ENCODE measurements at places on chromosomes 3 and 15. TPM values are rescaled to one million over a fixed set of nuclear protein-coding genes. Genes with fewer than 3 reads are reported as not detected.
A peak's percentile ranks its signal among the peaks of the same experiment; 100 is the strongest.

CCDC54 gene
- total RNA-seq: not detected

GRCh38 chr3:126135406-126136076 is 44.8 kb downstream of the ALDH1L1 start:
- no peak for DNase-seq

- DNase-seq: peak; percentile 19
These were observed 46.9 kb upstream of the DCUN1D1 start for GRCh38 chr3:183027276-183027675.

DNA sequence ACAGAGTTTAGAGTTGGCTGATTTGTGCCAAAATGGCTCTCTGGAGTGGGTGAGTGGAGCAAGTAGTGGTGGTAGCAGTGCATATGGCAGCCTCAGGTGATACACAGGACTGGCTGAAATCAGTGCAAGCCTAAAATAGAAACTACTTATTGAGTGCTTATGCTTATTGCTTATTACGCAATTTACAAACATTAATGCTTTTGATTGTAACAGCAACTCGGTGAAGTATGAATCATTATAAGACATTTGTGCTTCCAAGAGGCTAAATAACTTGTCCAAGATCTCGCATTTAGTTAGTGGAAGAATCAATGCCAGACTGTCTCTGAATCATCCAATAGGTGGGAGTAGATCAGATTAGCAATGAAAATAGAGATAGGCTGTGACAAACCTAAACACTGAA is 353.8 kb downstream of the NAALADL2 start:
- DNase-seq: peak; percentile 82

FAM81A gene
- total RNA-seq: 2.6 TPM
